ENCODE measurements at places on chromosomes 6 and 20.

GRCh38 chr20:37880726-37881591 lies 22.0 kb upstream of the VSTM2L start:
- peak; percentile 81 for DNase-seq

DNA sequence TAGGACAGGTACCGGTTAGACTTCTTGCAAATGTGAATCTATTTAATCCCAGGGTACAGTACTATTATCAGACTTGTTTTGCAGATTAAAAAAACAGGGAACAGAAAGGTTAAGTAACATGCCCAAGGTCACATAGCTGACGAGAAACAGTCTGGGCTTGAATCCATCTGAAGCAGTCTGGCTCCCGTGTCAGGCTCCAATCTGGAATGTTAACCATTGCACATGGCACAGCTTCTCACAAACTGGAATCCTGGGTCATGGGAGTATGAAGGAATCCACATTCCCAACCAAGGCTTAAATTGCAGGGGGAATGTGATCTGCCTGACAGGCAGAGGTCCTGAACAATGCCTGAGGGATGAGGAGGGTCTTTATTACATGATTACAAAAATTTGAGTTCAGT lies 187.5 kb upstream of the SPTLC3 start:
- DNase-seq = no peak

- DNase-seq = no peak
Observed at GRCh38 chr6:34656378-34657036, 40.1 kb downstream of the ILRUN start.

DNA sequence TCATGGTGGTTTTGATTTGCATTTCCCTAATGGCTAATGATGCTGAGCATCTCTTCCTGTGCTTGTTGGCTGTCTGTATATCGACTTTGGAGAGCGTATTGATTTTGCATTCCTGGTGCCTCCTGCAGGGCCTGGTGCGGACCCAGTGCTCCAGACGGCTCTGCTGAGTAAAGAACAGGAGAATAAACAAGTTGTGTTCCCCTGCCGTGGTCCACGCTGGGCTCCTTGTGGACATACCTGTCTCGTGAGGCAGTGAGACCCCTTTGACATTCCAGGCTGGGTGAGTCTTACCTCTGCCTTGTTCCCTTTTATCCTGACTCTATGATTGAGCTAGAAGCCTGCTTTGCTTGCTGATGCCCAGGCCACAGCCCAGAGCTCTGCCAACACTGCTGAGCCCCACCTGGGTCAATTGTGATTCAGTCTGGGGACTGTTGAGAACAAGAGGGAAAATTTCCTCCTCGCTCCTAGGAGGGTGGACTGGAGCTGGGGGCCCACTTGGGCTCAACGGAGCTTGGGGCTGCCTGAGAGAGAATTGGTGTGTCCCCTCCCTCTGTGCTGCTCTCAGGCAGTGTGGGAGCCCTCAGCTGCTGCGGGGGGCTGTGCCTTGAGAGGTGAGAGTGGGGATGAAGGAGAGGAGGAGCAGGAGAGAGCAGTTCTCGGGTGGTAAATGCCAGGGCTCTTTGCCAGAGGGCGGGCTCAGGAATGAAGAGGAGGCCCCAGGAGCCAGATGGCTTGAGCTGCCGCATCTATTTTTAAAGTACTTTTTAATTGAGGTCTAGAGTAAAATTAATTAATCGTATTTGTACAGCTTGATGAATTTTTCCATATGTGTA lies 43.7 kb upstream of the PMEPA1 start:
- DNase-seq = peak; percentile 37

GRCh38 chr20:37198932-37199660 lies 19.7 kb upstream of the MROH8 start:
- DNase-seq = no peak

DNA sequence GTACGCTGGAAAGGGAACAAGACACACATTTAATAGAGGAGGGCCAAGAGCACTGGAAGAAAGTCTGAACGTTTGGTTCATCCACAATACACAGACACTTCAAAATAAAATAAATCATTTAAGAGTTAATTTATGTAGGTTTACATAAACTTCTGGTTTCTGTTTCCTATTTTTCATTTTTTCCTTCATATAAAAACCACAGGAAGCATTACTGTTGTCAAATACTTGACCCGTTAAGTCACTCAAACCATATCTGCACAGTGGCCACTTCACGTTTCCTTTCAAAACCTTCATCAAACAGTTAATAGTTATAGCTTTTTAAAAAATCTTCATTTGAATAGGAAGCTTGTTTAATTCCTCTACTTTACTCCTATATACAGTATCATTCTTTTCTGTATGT lies 257.6 kb upstream of the THEMIS start:
- no peak for DNase-seq

GRCh38 chr6:126909493-126909892 lies 209.0 kb upstream of the RSPO3 start:
- no peak for DNase-seq

DNA sequence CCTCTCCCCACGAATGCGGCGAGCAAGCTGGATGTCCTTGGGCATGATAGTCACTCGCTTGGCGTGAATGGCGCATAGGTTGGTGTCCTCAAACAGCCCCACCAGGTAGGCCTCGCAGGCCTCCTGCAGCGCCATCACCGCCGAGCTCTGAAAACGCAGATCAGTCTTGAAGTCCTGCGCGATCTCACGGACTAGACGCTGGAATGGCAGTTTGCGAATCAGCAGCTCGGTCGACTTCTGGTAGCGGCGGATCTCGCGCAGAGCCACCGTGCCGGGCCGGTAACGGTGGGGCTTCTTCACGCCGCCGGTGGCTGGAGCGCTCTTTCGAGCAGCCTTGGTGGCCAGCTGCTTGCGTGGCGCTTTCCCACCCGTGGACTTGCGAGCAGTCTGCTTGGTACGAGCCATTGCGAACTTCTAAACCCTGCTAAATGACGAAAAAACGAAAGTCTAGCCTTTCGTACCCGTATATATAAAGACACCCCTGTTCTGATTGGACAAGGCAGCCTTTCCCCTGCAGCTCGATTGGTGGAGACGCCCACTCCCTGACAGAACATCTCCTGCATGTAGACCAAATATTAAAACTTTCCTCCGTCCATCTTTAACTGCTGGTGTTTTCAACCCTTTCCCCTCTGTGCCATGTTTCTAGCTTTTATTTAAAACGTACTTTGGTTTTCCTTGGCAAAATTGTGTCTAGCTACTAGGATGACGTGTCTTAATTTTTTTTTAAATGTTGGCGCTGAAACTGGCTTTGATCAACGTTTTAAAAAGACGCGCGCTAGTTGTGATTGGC lies 109.8 kb downstream of the HFE start:
- DNase-seq = peak; percentile 93

DNA sequence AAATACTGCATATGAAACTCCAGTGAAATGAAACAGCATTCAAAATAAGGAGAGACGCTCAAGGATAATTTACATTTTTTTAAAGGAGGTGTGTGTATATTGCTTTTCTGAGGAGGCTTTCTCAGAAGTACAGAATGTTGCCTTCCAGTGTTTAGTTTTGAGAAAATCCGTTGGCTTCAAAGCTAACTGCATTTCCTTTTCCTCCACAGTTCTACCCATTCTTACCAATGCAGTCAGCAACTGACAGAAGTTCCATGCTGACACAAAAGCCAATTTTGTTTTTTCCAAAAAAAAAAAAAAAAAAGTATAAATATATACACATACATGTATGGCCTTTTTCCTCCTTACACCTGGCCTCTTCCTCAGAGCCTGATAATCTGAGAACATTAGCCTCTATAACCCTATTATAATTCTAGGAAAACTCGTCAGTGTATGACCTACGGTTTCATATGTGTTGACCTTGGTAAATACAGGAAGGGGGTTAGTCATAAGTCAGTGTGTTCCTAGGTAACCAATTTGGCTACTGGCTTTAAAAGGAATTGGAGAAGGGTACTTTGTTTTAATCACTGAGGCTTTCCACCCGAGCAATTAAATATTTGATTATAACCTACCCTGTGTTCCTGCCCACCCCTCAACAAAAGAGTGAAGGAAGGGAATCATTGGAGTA lies 24.2 kb downstream of the MGME1 start:
- no peak for DNase-seq
